ENCODE measurements at places on chromosomes 1 and 21.

DNA sequence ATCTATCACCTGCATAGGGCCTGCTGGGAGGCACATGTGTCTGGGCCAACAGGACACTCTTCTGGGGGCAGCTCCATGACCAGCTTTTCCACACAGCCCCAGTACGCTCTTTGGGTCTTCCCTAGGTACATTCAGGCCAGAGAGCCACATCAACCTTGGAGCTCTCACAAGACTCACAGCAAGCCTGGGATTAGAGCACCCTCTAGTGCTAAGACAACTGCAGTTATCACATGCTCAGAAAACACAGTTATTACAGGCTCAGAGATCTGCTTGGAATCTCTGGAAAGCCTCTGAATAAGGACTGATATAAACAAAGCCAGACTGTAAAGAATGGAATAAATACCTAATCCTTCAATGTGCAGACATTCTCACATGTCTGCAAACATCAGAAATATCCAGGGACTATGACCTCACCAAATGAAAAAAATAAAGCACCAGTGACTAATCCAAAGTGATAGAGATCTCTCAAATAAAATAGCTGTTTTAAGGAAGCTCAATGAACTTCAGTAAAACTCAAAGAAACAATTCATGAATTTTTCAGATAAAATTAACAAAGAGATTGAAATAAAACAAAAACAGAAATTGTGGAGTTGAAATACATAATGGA lies 563.9 kb upstream of the NR5A2 start:
- peak; percentile 68 for DNase-seq

DNA sequence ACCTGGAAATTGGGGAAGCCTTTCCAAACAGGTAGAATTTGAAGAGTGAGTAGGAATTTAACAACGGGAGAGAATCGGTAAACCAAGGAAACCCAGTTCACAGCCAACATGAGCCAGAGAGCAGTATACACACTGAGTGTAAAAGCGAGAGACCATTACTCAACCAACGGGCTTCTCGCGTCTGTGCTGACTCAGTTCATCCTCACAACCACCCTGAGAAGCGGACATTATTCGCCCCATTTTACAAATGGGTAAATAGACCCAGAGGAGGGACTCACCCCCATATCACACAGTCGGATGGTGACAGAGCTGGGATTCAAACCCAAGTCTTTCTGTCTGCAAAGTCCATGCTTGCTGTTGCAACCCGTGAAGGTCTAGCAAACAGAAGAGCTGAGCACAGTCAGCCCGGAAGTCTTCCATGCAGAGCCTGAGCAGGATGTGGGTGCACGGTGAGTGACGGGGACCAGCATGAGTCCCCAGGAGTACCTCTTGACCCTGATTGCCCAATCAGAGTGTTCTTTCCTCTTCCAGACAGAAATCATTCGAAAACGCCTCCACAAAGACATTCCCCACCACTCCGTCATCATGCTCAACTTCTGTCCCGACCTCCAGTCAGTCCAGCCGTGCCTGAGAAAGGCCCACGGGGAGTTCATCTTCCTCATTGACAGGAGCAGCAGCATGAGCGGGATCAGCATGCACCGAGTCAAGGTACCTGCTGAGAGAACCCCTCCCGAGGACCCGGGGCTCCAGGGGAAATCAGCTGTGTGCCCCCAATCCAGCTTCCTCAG lies 32.3 kb downstream of the VWA5B1 start:
- no peak for DNase-seq

DNA sequence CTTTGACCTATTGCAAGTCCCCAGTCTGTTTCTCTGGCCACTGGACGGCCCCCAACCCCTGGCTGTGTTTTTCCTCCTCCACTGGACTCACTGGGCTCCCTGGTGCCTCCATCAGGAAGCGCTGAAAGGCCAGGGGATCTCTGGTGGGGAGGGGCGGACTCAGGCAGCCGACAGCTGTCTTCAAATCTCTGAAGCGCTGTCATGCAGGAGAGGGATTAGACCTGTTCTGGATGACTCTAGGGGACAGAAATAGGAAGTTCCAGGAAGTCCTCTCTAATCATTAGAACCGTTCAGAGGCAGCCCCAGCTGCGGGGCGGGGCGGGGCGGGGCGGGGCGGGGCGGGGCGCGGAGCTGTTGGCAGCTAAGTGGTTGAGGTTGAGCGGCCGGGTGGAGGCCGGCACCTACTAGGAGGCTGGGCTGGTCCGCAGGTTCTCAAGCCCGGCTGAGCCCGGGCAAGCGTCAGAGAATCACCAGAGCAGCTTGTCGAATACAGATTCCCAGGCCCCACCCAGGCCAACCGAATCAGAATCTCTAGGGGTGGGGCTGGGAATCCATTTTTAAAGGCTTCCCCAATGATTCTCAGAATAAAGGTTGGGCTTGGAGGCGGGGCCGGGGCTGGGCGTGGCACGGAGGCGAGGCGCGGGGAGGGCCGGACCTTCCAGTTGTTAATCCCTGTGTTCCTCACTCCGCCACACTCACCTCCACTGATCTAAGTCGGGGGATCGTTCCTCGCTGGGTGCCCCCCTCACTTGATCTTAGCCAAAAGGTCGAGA lies 11.4 kb upstream of the PHLDA3 start:
- peak; percentile 56 for DNase-seq

GRCh38 chr1:243261390-243261789 lies 5.5 kb downstream of the SDCCAG8 start:
- no peak for DNase-seq

DNA sequence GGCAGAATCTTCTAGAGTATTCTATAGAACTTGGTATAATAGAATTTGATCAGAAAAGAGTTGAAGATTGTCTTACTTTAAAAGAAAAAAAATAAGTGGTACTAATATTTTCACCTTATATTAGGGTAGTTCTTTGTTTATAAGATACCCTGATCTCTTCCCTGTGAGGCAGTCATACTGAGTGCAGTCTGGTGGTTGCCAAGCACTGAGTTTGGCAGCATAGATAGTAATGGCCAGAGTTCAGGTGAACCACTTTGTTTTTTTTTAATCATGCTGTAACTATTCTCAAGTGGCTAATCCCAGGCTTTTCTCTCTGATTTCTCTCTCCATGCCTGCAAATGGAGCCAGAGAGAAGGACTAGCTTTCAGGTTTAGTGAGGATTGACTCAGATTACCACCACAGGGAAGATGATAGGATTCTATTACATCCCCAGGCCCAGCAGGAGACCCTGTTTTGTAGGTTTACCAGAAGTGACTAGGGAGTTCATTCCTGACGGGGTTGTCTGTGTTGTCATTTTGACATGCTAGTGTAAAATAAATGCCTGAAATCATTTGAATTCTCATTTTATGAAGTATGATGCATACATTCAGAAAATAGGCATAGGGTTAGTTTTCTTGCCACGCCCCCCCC lies 16.7 kb downstream of the KDM1A start:
- DNase-seq, result no peak

- DNase-seq, result no peak
Measured at GRCh38 chr1:226646026-226646869, 92.8 kb downstream of the ITPKB start.

Data from fibroblast of skin of abdomen (primary cell).